Cardiac septum (tissue), 1 donor: ENCODE measurements at places on chromosomes 12 and 14.
A peak's percentile ranks its signal among the peaks of the same experiment; 100 is the strongest.

DNA sequence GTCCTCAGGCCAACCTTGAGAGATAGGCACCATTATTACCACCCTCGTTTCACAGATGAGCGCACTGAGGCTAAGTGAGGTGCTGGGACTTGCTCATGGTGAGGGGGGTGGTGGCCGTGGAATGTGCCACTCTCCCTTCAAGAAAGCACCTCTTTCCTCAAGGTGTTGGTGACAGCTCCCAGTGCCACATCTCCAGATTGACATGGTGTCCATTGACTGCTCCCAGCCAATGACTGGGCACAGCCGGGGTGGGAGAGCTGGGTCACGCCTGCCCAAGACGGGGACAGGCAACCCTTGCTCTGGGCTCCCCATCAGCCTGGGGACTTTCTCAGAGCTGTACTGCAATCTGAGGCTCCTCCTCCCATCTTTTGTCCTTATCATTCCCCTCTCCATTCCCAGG, 21.0 kb upstream of the MYL2 start:
- peak; percentile 63 for DNase-seq

- no peak for DNase-seq
These were observed 215.1 kb downstream of the LRRK2 start for GRCh38 chr12:40439771-40440492.

DNA sequence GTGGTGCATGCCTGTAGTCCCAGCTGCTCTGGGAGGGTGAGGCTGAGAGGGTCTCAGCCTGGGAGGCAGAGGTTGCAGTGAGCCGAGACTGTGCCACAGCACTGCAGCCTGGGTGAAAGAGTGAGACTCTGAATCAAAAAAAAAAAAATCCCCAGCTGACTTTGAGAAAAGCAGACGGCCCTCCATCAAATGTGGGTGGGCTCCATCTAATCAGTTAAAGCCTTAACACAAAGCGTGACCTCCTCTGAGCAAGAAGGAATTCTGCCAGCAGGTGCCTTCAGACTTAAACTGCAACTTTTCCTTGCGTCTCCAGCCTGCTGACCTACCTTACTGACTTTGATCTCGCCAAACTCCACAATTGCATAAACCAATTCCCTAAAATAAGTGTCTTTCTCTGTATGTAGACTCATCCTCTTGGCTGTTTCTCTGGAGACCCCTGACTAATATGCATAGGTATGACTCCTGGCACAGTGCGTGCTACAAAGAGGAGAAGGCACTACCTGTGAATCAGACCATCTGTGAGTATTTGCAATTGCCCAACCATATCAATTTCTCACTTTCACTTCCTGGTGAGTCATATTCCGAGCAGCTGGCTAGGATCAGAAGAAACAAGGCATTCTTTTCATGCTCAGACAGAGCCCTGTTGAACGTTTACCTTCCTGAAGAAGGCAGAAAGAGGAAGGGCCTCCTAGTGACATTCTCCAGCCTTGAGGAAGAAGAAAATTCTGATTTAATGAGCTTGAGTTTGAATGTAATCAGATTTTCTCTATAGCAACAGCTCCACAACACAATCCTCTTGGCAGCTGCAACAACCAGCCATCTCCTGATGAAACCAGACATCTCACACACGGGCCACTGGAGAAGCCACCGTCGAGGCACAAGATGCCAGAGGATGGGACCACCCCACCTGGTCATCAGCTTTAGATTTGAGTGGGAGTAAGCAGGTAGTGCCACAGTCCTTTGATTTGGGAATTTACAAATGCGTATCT, 54.3 kb downstream of the CLMN start:
- peak; percentile 61 for DNase-seq

DNA sequence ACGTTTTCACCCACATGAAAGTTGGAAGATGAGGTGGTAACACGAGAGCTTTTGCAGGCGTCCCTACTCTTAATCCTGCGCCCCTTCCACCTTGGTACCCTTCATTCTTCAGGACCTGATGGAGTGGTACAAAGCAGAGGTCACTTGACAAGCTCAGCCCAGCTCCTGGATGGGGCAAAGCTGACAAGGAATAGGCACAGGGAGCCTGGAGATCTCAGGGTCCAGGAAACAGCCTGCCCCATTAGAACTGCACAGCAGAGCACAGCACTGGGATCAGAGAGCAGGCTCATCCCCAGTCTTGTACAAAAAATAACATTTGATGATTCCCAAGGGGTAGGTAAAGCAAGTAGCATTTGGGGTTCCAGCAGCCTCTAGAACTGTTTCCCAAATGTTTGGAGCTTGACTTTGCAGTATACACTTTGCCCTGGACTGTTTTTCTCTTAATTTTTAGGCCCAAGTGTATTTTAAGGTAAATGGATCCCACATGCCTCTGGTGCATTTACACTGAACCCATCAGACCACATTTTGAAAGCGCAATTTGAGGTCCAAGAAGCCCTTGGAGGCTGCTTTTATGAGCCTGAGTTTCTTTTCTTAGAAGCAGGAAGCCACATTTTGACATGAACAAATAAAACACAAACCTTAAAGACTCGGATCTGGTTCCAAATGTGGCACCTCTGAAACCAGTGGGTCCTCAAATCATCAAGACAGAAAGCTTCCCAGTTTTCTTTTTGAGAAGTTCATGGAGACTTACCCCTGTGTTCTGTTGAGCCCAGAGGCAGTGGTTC, 633 bp downstream of the TC2N start:
- no peak for DNase-seq

DNA sequence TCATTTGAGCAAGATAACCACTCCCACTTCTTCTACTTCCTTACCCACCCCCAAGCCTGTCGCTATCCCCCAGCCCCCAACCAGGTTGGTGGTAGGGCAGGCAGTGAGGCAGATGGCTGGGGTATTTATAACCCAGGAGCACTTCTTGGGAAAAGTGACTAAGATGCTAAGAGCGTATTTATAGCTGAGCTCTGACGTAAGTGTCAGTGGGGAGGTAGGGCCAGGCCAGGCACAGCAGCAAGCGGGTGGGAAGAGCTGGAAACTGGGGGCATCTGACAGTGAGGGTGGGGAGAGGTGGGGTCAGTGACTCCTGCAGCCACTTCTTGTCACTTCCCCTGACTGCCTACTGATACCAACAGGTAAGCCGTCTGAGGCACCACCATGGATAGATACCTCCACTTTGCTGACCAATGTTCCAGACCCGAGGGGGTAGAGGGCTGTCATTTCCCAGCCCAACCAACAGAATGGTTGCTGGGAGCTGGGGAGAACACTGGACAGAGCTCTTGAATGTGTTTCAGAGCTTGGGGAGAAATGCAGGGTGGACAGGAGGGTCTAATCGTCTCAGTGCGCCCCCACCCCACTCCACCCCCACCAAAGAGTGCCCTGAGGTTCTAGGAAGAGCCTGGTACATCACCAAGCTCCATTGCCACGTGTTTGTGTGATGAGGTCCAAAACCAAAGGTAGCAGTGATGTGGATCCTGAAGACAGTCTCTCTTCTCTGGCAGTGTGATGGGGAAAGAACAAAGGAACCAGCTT, 2.7 kb upstream of the INHBE start:
- peak; percentile 81 for DNase-seq
